Activated T-helper 1 cell treated with anti-CD3 and anti-CD28 coated beads, Interleukin-12 subunit alpha, Interleukin-12 subunit beta, Interleukin-2, Interleukin-4 antibody, amounts not matched to agents 30 ng/mL and 10 ng/mL and 1 ng/mL, durations not matched to agents 14 hours and 24 hours and 36 hours (primary cell): ENCODE measurements at places on chromosomes 12 and 14.

DNA sequence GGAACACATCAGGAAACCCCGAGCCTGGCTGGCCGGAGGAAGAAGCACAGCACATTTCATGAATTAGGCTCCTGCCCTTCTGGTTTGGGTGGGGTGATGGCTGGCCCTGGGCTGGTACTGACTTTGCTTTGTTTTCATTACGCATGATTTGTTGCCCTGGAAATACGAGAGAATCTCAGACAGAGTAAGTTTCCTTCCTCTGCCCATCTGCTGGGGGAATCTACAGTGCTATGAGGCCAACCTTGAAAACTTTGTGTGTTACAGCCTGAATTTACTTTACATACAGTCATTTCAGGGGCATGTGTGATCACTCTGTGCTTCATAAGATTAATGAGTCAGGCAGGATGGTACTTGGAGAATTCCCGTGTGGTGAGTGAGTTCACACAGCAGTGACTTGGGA is 20.5 kb upstream of the SLC5A8 start:
- DNase-seq, result no peak
- H3K27me3 ChIP-seq, result no peaks in the 10 kb centered on the region
- no peaks in the 10 kb centered on the region for H3K36me3 ChIP-seq
- no peak overlapping the region for H3K4me3 ChIP-seq

GRCh38 chr14:80605536-80605935 is 336.0 kb downstream of the CEP128 start:
- no peaks in the 10 kb centered on the region for H3K4me1 ChIP-seq
- no peak for DNase-seq
- H3K27ac ChIP-seq, result no peak overlapping the region
- no peaks in the 10 kb centered on the region for H3K27me3 ChIP-seq
- H3K4me3 ChIP-seq, result no peak overlapping the region

DNA sequence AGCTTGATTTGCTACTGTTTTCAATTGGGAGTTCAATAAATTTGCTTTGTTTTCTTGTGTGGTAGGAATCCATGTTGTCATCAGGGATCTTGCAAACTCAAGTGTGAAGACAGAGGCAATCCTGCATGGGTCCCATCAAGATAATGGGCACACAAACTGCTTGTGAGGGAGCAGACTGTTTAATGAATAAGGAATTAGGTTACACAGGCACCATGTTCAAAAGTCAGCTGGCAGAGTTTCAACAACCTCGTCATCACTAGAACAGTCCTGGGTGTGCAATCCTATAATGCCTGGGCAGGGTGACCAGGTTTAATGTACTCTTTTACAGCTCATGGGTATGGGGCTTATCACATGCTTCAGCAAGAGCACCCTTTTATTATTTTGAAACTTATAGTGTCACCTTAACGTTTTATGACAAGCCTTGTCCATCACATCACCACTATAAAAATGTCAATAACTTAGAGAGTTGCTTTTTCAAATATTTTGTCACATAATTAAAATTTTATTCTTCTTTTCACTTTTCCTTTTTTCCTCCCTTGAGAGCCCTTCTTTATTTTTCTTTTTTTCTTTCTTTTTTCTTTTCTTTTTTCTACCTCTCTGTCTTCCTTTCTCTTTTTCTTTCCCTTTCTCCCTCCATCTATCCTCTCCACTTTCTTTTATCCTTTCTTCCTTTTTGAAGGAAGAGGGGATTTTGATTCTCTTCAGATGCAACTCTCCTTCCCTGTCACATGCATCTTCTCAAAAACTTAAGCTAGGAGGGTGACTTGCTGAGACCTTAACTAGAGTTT is 252.2 kb upstream of the ATP2B1 start:
- no peak for DNase-seq
- peaks cover 20% of the 10 kb centered on the region for H3K4me1 ChIP-seq
- H3K4me3 ChIP-seq, result no peak overlapping the region
- H3K27me3 ChIP-seq, result peaks cover 20% of the 10 kb centered on the region
- no peak overlapping the region for H3K27ac ChIP-seq

DNA sequence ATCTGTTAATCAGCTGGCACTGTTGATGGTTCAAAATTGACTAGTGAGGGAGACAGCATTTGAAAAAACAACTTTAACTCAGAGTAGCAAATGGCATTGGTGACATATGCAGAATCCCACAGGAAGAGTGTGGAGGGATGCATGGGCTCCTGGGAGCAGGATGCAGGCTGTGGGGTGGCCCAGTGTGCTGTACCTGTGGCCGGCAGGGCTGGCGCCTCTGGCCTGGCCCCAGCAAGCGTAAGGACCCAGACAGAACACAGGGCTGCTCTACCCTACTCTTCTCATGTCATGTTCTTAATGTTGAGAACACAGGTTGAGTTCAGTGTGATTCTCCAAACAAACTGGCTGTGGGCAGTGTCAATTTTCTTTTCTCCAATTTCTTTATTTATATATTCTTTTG is 33.4 kb downstream of the DDX51 start:
- H3K4me3 ChIP-seq, result no peak overlapping the region
- no peak for DNase-seq
- H3K36me3 ChIP-seq, result peaks cover 24% of the 10 kb centered on the region
- H3K27ac ChIP-seq, result no peak overlapping the region
